ENCODE measurements at places on chromosomes 6 and 20.

GRCh38 chr20:32967961-32968457 lies 36.2 kb downstream of the SUN5 start:
- DNase-seq = no peak

DNA sequence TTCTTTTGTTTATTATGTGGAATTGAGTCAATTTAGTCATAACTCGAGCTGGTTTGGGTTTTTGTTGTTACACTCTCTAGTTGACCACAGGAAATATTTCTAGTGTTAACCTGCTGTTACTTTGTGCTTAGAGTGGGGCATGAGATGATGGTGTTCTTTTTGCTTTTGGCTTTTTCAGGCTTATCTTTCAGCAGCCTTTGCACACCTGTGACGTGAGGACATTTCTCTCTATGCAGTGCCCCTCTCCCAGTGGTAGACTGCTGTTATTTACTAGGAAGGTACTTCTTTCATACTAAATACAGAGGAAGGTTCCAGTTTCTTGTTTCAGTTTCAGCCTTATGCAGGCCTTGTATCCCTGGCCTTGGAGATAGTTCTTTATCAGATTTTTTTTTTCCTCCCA lies 766.8 kb upstream of the MAN1A1 start:
- DNase-seq = no peak

DNA sequence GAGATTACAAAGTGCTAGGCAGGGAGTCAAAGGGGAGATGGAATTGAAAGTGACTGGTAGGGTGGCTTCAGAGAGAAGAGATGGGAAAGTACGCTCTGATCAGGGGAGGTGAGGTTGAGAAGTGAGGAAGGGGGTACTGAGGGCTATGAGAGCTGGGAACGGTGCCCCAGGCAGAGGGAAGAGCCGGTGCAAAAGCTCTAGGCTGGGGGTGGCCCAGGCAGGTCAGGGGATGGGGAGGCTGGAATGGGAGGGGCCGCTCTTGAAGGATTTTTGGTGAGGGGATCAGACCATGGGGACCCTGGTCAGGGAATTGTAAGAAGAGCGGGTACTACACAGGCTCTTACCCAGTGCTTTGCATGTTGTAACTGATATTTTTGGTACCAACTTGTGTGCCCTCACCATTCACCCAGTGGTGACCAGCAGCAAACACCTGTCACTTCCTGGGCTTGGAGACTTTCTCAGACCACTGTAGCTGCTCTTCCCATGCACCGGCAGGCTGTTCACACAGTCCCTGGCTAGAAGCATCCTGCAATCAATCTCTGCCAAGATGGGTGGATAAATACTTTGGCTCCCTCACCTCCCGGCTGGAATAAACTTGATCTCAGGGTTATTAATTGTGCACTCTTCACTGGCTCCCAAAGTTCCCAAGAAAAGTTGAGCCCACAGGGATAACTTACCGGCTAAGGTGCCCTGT lies 24.0 kb downstream of the PCK1 start:
- DNase-seq = no peak

GRCh38 chr6:112114577-112115223 lies 27.3 kb downstream of the FAM229B start:
- DNase-seq = no peak

DNA sequence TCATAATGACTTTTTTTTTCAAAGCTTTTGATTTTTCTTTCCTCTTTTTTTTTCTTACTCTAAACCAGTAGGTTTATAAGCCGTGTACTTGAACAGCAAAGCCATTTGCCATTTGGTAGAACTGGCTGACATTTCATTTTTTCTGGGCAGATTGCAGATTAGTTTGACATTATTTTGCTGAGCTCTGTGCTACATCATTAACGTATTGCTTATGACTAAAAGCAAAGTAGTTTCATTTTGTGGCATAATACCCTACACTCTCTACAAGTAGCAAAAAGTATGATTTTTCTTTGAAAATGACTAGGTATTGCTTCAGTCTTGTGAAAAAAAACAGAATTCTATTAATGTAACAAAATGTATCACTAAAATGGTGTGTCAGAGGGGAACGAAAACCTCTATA lies 141.3 kb downstream of the GRIK2 start:
- DNase-seq = no peak

DNA sequence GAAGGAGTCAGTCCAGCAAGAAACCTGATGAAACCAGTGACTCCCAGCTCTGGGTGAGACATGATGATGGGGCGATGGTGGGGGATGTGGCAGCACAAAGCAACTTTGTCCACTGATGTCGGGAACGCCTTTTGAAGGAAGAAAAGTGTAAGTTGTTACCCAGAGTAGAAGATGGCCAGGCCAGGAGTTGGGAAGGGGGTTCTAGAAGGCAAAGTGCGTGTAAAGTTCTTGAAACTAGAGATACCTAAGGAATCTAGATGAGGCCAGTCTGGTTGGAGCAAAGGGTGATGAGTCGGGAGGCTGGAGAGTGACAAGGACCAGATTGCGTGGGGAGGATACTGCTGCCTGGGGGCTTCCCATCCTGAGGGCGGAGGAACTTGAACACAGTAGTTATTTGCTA lies 117.0 kb downstream of the PHACTR3 start:
- no peak for DNase-seq

Data from skeletal muscle cell (primary cell).